ENCODE measurements at places on chromosomes 7 and 10. TPM values are rescaled to one million over a fixed set of nuclear protein-coding genes. Genes with fewer than 3 reads are reported as not detected.

DNA sequence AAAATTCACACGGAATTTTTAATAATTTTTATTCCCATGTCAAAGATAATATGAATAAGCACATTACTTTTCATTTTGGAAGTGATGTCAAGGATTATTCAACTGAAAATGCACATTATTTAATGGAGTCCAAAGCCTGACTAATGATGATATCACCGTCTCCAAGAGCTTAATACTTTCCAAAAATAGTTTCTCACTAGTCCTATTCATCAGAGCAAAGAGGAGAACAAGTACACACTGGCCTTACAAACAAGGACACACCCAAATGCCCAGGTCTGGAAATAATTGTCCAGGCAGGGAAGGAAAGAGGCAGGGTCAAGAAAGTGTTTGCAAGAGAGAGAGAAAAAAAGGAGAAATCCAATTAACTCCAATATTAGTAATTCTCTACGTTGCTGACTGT is 216.8 kb upstream of the CCDC6 start:
- DNase-seq: no peak

DNA sequence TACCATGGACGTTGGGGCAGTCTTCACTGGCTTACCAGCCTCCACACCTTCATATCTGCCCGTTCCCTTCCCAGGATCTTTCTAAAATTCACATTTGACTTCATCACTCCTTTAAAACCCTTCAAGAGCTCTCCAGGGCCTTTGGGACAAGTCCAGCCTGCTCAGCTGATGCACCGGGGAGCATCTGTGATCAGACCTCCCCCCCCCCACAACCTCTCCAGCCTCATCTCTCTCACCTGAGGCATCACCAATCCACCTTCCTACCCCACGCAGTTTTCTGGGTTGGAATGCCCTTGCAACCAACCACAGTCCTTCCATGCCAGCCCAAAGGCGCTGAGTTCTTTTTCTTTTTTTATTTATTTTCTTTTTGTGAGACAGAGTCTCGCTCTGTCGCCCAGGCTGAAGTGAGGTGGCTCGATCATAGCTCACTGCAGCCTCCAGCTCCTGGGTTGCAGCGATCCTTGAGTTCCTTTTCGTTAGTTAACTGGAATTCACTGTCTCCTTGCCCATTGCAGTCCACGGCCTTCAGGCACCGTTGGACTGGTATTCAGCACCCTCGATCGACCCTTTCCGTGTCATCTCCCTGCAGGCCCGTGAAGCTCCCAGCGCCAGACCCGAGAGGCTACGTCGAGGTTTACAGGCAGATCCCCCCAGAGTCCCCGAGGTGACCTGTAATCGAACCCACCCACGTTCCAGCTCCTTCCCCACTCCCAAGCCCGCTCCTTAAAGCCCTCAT is 654 bp downstream of the ALKBH4 start:
- DNase-seq: no peak

DNA sequence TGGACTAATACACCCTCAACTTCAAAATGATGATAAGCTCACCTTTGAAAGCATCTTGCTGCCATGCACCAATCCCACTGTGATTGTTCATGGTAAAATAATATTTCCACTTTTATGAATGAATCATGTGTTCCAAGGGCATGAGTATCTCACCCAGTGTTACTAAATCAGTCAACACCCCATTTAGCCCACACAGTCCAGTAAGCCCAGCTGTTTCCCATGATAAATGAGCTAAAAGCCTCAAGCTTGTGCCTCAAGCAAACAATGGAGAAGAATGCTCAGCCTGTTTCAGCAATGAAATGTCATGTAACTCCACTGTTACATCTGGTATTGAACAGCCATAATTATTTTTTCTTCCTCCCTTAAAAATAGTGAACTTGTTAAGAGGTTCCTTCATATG is 442.5 kb downstream of the XPNPEP1 start:
- DNase-seq: no peak

- DNase-seq: no peak
These were observed 1.6 kb downstream of the FEZF1 start for GRCh38 chr7:122302761-122303530.

GRCh38 chr10:91214911-91215310 is 5.6 kb upstream of the PCGF5 start:
- DNase-seq: no peak

GRCh38 chr10:19252531-19252930 is 203.9 kb downstream of the MALRD1 start:
- no peak for DNase-seq

DNA sequence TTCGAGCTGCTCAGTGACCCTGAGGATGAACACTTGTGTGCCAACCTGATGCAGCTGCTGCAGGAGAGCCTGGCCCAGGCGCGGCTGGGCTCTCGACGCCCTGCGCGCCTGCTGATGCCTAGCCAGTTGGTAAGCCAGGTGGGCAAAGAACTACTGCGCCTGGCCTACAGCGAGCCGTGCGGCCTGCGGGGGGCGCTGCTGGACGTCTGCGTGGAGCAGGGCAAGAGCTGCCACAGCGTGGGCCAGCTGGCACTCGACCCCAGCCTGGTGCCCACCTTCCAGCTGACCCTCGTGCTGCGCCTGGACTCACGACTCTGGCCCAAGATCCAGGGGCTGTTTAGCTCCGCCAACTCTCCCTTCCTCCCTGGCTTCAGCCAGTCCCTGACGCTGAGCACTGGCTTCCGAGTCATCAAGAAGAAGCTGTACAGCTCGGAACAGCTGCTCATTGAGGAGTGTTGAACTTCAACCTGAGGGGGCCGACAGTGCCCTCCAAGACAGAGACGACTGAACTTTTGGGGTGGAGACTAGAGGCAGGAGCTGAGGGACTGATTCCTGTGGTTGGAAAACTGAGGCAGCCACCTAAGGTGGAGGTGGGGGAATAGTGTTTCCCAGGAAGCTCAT is 1.1 kb downstream of the DDIT4 start:
- peak; percentile 83 for DNase-seq

- DNase-seq: no peak
These were observed 133.2 kb upstream of the TCF7L2 start for GRCh38 chr10:112816891-112817290.

DNA sequence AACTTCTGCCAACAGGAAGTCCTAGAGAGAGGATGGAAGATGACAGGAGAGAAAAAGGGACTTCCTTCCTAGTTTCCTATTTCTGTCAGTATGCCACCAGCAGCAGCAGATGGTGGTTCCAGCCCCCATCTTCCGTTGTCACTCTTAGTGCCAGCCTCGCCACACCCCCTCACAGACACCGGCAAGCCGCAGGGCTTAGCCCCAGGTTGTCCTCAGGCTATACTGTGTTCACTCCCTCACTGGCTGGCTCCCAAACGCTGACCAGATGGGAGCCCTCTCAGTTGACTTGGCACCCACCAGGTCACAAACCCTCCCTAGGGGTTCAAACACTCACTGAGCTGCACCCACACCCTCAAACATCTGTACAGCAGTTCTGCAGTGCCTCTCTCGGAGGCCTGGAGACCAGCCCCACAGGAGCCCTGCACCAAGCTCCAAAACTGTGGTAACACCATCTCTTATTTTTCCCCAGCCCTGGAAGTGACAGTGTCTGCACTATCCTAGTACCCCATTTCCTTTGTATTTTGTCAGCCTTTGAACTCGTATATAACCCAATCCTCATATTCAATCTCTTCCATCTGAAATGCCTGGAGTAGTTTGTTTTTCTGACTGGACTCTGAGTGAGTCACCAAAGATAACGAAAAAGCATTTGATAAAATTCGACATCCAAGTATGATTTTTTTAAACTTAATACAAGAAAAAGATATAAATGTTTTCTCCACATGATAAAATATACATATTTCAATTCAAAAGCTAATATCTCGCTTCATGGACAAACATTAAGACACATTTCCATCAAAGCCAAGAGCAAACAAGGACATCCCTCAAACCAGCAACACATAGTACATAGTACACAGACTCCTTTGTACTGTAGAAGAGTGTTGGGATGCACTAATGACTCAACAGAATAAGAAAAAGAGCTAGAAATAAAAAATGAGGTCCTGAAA is 34.5 kb downstream of the SMURF1 start:
- peak; percentile 37 for DNase-seq

DNA sequence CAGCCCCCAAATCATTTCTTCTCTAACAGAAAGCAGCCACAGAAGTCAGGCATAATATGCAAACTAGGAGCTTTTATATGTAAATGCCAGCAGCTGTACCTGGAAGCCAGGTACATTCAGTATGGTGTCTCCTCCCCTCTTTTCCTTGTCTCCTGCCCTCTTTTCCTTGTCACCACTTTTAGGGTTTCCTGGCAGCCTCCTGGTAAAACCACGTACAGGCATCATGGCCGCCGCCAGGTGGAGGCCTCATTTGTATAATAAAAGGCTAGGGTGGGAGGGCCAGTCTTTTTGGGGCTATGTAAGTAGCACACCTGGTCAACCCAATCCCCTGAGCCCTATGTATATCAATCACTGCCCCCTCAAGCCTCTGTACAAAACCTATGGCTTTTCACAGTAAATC is 28.7 kb downstream of the PDZD8 start:
- DNase-seq: no peak

GRCh38 chr10:107919626-107920235 is 755.2 kb upstream of the SORCS1 start:
- no peak for DNase-seq

DNA sequence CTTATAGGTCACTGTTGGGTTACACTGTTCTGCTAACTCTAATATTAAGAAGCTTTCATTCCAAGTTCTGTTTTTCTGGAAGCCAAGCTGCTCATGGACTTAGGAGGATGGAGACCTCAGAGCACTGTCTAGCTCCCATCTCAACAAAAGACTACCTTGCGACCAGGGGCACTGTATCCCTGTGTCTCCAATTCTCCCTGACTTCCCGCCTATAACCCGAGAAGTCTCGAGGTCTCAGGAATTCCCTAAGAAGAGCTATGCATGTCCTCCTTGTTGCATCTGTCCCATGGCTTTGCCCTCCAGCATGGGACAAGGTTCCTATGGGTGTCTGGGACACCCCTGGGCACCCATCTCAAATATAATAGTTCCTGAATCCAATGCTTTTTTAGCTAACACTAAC is 31.2 kb downstream of the BTBD16 start:
- no peak for DNase-seq

GRCh38 chr7:137978464-137979237 is 23.2 kb downstream of the CREB3L2 start:
- no peak for DNase-seq

- DNase-seq: no peak
These were observed at the start of gene CYP2E1 for GRCh38 chr10:133526957-133527588. TSS of gene CYP2E1 (plus strand) at chr10:133527363. CDS start at chr10:133527396, 33 bp downstream.

DNA sequence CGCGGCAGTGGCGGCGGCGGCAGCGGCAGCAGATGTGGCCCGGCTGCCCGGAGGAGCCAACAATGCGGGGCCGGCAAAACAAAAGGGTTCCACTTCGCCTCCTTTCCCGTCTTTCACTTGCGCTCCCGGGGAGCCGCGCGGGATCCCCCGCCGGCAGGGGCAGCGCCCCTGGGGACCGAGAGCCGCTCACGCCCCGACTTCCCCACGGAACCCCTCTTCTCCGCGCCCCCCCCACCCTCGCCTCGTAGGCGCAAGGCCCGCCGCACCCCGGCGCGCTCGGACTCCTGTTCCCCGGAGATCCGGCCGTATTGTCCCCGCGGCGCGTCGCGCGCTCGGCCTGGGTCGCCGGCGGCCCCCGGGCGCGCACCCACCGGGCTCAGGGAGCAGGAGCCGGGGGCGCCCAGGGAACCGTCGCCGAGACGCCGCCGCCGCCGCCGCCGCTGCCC is 854 bp downstream of the CTBP2 start:
- DNase-seq: no peak

DNA sequence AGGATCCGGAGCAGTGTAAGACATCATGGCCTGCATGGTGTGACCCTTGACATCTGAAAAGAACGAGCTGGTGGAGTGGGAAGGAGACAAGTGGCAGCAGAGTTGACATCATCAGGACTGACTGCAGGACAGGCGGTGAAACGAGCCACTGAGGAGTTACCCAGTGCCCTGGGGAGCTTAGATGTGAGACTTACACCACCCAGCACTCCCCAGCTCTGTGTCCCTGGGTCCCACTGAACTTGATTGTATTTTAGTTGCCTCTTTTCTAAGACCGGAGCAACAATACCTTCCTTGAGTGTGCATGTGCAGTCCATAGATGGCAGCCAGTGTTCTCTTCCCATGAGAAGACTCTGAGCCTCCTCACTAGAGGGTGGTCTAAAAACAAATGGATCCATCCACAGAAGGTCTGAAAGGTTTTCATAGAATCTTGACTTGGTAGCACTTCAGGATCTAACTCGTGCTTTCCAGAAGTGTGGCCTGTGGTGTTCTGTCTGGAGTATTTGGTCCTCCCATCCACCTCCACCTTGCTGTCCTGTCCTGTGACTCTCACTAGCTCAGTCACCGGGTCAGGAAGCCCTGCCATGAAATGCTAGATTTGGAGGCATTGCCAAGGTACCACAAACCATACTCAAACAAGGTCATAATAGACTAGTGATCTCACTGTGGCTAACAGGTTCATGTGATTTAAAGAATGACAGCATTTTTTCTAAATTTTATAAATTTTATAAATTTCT is 59.0 kb downstream of the IKZF1 start:
- no peak for DNase-seq

GRCh38 chr7:375321-375831 is 85.4 kb downstream of the FOXL3 start:
- DNase-seq: no peak

The TFAM gene
- total RNA-seq: 58.5 TPM

The SH2B2 gene
- total RNA-seq: 2.7 TPM

The CH25H gene
- not detected for total RNA-seq

The XRCC2 gene
- 1.1 TPM for total RNA-seq

The GNGT1 gene
- total RNA-seq: not detected

The ZNF503 gene
- 0.11 TPM for total RNA-seq

The ADAMTS14 gene
- total RNA-seq: not detected
